ENCODE measurements at places on chromosomes 3 and 15.

DNA sequence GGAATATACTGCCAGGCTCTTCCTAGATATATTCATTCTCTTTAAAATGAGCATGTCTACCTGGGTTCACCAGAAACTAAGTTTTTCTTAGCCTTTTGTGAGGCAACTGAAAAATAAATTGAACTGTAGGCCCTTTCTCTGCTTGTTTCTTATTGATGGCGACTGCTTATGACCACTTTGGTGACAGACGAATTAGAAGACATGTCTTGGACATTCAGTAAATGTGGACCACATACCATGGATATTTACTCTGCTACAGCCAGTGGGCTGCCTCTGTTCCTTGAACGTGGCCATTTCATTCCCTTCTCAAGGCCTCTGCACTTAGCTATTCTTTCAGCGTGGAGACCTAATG lies 603 bp upstream of the SELENOK start:
- no peak for DNase-seq

DNA sequence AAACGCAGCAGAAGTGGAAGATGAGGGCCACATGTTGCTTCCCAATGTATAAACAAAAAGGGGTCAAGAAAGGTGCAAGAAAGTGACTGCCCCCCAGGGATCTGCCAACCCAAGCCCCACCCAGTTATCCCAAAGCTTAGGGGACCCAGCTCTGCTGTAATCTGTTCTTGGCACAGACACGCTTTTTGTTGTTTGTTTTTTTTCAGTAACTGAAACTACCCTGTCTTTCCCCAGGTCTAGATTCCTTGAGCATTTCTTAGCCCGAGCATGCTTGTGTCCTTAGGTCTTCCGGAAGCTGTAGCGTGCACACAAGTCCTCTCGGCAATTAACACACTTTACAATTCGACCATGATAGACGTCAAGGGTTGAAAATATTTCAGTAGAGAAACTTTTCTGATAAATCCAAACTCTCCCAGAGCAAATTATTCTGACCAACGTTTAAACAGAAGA lies 8.5 kb upstream of the PPARG start:
- no peak for DNase-seq

- DNase-seq: peak; percentile 63
These were observed 52.5 kb downstream of the PHC3 start for GRCh38 chr3:170128977-170129431.

DNA sequence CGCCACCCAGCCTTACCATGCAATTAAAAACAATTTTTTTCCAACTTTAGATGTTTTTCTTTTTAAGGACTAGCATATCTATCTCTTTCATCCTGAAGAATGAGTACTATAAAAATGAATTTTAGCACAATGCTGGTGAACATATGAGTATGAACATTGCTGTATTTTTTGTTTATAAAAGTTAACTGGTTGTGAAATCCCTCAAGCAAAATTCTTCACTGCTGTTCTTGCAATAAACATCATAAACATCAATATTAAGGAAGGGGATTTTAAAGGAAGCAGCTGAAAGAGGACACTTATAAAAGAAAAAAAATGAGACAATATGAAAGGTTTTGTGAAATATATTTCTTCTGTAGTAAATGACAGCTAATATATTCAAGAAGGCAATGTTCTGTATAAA lies 3.0 kb downstream of the PLSCR4 start:
- DNase-seq: no peak

- DNase-seq: no peak
These were observed 2.3 kb upstream of the UACA start for GRCh38 chr15:70765504-70766281.

GRCh38 chr15:101090428-101090790 lies 161.4 kb downstream of the CHSY1 start:
- no peak for DNase-seq

DNA sequence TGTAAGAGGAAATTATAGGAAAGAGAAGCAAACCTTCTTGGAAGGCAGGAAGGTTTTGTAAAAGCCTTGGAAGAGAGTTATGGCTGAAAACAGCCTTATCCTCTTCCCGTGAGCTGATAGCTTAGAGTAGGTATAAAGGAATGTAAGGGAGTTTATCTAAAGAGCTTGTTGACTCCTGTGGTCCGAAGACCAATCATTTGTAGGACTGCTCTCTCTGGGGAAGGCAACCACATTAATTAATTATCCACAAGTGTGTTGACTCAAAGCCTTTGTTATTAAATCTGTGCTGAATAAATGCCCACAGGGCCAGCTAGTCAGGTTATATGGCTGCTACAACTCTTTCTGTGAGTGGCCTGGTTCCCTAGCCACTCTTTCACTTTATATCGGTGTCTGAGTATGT lies 452.1 kb upstream of the RASGRP1 start:
- DNase-seq: peak; percentile 55

DNA sequence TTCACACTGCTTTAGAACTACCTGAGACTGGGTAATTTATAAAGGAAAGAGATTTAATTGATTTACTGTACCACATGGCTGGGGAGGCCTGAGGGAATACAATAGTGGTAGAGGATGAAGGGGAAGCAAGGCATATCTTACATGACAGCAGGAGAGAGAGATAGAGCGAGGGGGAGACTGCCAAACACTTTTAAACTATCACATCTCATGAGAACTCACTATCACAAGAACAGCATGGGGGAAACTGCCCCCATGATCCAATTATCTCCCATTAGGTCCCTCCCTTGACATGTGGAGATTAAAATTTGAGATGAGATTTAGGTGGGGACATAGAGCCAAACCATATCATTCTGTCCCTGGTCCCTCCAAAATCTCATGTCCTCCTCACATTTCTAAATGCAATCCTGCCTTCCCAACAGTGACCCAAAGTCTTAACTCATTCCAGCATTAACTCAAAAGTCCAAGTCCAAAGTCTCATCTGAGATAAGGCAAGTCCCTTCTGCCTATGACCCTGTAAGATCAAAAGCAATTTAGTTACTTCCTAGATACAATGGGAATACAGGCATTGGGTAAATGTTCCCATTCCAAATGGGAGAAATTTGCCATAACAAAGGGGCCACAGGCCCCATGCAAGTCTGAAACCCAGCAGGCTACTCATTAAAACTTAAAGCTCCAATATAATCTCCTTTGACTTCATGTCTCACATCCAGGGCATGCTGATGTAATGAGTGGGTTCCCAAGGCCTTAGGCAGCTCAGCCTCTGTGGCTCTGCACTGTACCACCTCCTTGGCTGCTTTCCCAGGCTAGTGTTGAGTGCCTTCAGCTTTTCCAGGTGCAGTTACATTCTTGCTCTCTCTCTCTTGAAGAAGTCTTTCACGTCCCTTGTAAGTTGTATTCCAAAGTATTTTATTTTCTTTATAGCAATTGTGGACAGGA lies 481.7 kb upstream of the TGFBR2 start:
- peak; percentile 79 for DNase-seq

GRCh38 chr3:34724916-34725499 lies 914.3 kb upstream of the ARPP21 start:
- DNase-seq: no peak

DNA sequence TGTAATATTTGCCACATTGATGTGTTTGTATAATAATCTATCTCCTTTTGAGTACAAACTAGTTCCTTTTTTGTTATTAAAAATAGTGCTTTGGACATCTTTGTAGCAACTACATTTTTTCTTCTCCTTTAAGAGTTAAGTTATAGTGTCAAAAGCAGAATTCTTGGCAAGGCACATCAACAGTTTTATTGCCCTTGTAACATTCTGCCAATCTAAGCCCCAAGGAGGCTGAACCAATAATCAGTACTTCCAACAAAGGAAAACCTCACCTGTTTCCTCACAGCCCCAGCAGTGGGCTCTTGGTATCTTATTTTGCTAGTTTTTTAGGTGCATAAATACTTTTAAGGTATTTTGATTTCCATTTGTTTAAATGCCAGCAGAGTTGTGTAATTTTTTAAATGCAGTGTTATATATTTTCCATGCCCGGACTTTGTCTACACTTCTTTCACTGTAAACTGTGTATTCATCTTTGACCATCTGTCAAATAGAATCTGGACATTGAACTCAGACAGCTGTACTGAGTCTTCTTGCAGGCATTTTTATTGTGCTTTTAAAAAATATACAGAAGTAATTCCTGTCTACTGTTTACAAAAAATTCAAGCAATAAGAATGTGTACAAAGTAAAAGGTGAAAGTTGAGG lies 101.0 kb downstream of the MYLK start:
- DNase-seq: no peak

DNA sequence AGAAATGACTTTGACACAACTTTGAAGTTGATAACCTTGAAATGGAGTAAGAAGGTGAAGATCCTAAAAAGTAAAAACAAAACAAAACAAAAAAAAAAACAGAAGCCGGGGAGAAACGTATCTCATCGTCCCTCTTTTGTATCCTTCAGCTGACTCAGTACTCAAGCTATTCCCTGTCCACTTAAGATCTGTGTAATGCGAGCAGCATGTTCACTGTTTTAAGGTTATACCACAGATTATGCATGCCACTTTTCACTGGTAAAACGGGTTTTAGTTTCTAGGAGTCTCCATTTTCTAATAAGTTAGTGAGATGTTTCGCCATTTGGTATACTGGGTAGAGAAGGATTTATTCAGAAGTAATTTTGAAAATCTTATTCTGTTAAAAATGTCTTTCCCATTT lies 324.3 kb downstream of the FEZF2 start:
- peak; percentile 29 for DNase-seq

GRCh38 chr3:156434921-156435320 lies 120.0 kb downstream of the SSR3 start:
- peak; percentile 59 for DNase-seq

- DNase-seq: peak; percentile 13
These were observed 64.5 kb downstream of the POLQ start for GRCh38 chr3:121481106-121481880.

DNA sequence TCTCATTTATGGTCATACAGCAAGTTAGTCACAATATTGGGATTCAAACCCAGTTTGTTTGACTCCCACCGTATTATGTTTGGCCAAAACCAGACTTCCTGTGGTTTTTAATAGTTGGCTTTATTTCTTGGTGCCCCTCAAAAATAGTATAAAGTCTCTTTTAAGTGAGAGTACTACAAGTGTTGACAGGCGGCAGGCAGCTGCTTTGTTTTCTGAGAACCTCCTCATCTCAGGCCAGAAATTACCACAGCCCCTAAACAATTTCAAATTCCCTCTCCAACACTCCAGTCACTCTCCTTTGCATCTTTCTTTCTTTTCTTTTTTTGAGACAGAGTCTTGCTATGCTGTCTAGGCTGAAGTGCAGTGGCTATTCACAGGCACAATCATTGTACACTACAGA lies 121.5 kb downstream of the POLR2M start:
- DNase-seq: no peak

DNA sequence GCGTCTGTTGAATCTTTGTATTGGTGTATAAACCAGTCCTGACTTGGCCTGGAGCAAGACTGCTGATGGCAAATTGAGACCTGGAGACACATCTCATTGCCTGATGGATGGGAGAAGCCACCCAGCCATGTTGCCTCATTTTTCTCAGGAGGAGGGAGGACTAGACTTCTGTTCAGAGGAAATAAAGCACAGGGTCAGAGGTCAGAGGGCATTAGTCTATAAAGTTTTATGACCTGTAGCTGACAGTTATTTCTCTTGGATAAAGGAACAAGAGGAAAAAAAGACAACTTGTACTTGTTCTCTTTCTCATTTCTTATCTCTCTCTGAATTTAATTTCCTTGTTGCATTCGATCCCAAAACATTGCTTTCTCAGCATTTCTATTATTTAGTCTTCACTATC lies 775.9 kb downstream of the SQOR start:
- DNase-seq: no peak

DNA sequence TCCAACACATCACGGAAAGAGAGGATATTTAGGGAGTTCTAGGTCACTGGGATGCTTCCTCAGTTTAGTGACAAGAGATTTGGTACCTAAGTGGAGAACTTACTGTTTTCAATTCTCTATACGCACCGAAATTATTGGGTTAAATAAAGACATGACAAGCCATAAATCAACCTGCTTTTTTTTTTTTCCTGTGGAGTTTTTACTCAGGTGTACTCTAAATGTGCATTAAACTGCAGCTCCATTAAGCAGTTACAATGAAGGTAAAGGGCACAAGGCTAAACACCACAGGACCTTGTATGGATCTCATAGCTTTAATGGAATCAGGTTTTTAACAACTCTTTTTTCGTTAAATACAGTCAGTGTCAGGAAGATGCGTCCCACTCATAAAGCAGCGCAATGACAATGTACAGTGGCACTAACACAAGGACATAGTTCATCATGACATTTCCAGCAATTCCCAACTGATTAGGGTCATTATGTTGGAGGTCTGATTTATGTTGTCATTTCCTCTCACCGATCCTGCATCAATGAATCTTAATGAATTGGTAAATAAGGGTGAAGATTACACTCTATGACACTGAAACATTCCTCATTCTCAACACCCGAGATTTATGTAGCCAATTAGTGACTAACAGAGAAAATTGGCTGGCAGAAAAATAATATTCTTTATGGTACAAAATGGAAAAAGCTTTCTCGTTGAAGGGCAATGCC lies 355.2 kb downstream of the FOXP1 start:
- no peak for DNase-seq

- DNase-seq: peak; percentile 84
These were observed 105.5 kb upstream of the IL12A start for GRCh38 chr3:159882790-159883779.

DNA sequence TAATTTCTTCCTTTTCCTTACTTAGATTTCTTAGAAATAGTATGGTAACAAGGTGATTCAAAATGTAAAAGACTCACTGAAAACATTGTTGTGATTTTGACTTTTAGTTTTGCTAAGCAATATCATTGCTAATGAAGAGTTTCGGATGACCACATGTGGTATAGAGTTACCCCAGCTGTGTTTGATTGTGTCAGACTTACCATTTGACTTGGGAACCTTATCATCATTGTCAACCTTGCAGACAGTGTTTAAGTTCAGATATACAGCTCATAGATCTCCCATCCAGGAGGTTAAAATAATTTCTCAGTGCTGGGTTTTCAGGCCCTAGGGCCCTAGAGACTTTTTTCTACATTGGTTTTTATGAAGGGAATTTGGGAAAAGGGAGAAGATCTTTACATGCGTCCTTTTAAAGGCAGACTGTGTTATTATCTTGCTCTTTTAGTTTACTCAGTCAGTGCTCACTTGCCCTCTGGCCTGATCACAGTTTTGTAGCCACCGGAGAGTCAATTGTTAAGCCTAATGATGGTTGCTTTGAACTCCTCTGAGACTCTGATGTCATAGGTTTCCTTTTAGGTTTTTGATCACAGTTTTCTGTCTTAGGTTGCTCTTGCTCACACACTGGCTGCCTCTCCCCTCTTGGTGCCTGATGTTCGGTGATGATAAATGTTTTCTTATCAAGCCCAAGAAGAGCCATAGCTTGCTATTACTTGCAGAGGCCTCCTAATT lies 133.5 kb upstream of the ZPLD1 start:
- peak; percentile 39 for DNase-seq

- DNase-seq: no peak
These were observed 58.7 kb downstream of the MORC1 start for GRCh38 chr3:109059264-109059663.
